ENCODE measurements at places on chromosomes 1 and 21.

DNA sequence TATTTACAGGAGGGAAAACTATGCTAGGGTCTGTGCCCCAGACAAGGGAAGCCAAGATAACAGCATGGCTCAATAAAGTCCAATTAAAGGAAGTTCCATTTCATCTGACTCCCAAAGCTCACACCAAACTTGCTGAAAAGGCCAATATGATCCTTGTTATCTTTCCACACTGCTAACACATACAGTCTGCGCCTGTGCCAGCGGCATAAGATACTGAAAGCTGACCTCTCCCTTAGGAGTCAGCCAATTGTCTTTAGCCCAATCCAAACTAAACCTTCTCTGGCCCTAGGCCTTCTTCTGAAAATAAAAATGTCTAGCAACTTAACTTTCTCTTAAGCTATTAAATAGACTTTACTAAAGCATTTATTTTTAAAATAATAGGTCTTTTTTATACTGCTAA lies 179.0 kb upstream of the PLD5 start:
- no peak for DNase-seq

- peak; percentile 46 for DNase-seq
Measured at GRCh38 chr1:52296345-52296744, 69.7 kb downstream of the CC2D1B start.

GRCh38 chr1:94553323-94553730 lies 11.8 kb upstream of the F3 start:
- no peak for DNase-seq

- no peak for DNase-seq
Measured at GRCh38 chr1:236495467-236496112, 28.2 kb upstream of the LGALS8 start.

DNA sequence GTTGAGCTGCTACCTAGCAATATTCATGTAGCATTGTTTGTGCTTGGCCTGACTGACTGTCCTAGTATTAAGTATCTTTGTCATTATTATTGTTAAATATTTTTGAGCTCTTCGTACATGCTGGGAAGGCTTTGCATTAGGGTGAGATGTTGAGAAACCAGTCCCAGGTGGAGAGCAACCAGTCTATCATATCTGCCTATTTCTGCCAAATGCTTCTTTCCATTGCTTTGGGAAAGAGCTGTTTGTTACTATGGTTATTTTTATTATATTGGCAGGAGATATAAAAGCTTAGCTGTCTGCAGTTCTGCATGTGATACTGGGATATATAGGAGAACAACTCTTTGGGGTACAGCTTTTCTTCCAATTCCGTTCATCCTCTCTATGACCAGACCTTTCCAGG lies 85.1 kb downstream of the CLDN17 start:
- DNase-seq = no peak

DNA sequence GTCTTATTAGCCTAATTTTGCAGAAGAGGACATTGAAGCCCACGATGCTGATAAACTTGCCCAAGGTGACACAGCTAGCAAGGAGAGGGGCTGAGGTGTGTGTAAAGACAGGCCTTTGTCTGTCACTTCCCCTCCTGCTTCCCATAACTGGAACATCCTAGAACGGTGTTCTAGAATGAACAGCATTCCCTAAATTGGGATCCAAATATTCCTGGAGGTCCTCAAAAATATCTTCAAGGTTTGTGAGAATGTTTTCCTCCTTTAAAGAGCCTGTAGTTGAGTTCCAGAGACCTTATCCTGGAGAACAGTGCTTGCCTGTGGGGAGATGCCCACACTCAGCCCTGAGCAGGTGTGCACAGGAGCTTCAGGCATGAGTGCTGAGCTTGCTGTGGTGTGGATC lies 41.5 kb upstream of the SAMD13 start:
- DNase-seq = no peak

DNA sequence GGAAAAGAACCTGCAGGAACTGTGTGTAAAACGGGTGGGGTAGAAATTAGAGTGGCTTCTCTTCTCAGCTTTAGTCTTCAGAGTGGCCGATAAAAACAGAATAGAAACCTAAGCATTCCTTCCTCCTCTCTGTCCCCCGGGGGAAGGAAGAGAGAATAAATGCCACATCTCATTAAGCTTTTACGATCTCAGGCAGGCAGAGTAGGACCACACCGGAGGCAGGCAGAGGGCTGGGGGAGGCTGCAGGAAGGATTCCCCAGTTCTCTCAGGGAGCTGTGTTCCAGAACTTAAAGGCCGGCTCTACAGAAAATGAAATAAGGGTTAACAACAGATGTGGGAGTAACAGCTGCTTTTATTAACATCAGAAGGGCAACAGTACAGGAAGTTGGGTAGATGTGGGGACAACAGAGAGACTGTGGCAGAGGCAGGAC lies 24.5 kb upstream of the MEF2D start:
- DNase-seq = no peak

- DNase-seq = no peak
Measured at GRCh38 chr1:190338829-190339228, 138.8 kb downstream of the BRINP3 start.

- DNase-seq = no peak
Measured at GRCh38 chr21:14482165-14482564, 64.0 kb downstream of the SAMSN1 start.

DNA sequence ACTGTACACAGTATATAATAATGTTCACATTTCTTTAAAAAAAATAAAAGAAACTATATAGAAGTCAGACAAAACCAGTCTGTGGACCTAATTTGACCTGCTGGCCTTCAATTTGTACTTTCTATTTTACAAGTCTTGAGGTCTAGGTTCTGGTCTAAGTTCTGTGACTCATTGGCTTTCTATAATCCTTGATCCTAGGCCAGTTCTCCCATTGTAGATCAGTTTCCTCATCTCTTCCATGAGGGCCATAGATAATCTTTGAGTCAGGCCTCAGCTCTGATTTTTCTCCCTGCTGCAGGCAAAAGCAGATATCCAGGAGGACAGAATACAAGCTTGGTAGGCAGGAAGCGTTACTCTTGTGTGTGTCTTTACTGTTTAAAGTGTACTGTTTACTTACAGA lies 603.7 kb upstream of the CAMK1G start:
- no peak for DNase-seq

Measured in A549 (cell line).